ENCODE measurements at places on chromosomes 2 and 18. TPM values are rescaled to one million over a fixed set of nuclear protein-coding genes. Genes with fewer than 3 reads are reported as not detected.

Gene SERPINB3
- total RNA-seq = 0.17 TPM

Gene ABHD3
- total RNA-seq = 6.9 TPM

Gene CTAGE1
- not detected for total RNA-seq

Gene AOX1
- total RNA-seq = 2.4 TPM

Gene MROH2A
- not detected for total RNA-seq

Gene SCG2
- 0.05 TPM for total RNA-seq

Gene EPB41L3
- total RNA-seq = 42.1 TPM

Gene NGEF
- 0.17 TPM for total RNA-seq

DNA sequence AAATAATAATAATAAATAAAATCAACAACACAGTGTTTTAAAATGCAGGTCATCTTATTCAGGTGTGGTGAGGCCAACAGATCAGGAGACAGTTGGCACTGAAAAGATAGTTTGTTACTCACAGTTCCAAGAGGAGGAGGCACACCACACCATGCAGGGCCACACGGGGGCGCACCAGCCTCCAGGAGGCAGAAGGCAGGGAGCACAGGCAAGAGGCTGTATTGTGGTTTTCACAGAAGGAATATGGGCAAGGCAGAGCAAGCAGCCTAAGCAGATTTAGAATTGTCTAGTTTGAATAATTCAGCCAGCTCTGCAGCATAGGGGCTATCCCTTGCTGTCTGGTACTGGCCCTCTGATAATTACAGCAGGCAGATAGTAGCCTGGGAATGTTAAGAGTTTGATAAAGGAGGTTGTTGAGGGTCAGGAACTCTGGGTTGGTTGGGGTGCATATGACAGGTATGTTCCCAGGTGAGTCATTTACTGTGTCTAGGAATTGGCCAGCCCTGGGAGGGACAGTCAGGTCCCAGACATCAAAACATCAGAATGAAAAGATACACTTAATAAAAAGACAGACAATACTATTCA is 31.3 kb downstream of the KIAA2012 start:
- DNase-seq = peak; percentile 59

GRCh38 chr18:35059280-35059927 is 18.2 kb downstream of the MAPRE2 start:
- DNase-seq = no peak

DNA sequence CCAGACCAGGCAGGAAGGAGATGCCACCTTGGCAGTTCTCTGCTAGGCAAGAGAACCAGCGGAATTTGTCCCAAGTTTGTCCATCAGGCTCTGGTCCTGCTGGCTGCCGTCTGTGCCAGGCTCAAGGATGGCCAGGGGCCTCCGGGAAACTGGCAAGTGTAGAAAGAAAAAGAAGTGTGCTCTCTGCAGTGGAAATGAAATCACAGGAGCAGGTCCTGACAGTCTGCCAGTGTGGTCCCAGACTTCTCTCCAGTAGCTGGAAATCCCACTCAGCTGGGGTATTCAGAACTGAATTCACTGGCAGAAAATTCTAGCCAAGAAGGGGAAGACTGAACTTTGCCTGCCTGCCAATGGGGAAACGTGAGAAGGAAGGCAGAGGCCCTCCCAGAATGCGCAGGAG is 91.0 kb downstream of the STPG4 start:
- no peak for DNase-seq

GRCh38 chr2:147865560-147865959 is 20.7 kb downstream of the ACVR2A start:
- DNase-seq = no peak

- DNase-seq = no peak
These were observed 82.1 kb downstream of the UBR3 start for GRCh38 chr2:169909376-169909775.

- no peak for DNase-seq
These were observed 137.1 kb downstream of the MCFD2 start for GRCh38 chr2:46778511-46778910.

DNA sequence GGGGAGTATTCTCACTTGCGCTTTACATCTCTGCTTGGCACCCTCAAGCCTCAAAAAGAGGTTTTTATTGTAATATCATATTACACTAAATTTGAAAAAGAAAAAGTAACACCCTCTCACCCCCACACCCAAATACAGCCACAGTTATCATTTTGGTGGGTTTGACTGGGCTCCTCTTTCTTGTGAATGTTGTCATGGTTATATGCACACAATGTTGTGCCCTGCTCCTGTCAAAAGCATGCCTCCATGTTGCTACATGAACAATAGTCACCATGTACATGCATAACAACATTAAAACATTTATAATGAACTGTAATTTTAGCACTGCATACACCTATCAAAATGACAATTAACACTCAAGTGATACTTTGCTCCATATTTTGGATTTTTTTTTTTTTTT is 100.2 kb downstream of the BCL2L11 start:
- DNase-seq = no peak

DNA sequence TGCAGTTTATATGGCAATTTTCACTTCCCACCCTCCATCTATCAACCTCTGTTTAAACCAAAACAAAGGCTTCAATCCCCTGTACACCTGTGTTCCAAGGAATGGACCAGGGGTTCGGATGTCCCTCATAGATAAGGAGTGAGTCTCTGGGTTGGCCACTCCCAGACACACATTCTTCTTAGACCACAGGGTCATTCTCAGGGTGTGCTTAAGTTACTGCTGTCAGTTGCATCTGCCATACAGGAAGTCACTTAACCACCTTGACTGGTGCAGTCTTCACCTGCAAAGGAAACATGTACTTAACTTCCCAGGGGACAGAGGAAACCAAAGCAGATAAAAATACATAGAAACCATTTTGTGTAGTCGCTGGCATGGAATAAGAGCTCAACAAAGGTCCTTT is 151.0 kb upstream of the NDUFV2 start:
- no peak for DNase-seq

GRCh38 chr2:9818097-9818496 is 25.2 kb upstream of the TAF1B start:
- DNase-seq = no peak

DNA sequence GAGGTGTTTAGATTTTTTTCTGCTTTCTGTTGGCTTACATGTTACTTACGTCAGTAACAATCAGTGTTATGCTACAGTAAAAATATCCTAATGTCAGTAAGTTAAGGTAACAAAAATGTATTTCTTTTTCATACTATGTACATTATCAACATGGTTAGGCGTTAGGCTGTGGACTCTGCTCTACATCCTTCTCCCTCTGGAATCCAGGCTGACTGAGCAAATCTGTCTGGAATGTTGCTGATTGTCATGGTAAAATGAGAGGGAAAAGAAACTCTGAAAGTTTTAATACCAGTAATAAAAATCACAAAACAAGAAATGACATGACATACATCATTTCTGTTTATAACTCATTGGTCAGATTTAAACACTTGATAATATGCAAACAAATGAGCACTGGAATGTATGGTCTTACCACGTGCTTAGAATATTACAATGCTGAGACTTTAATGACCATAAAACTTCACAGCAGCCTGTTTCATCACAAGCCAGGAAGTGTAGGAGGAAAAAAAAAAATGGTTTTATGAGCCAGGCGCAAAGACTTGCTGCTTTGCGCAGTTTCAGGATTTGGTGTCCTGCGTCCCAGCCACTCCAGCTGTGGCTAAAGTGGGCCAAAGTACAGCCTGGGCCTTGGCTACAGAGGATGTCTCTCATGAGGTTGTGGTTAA is 252.4 kb downstream of the FSIP2 start:
- no peak for DNase-seq

DNA sequence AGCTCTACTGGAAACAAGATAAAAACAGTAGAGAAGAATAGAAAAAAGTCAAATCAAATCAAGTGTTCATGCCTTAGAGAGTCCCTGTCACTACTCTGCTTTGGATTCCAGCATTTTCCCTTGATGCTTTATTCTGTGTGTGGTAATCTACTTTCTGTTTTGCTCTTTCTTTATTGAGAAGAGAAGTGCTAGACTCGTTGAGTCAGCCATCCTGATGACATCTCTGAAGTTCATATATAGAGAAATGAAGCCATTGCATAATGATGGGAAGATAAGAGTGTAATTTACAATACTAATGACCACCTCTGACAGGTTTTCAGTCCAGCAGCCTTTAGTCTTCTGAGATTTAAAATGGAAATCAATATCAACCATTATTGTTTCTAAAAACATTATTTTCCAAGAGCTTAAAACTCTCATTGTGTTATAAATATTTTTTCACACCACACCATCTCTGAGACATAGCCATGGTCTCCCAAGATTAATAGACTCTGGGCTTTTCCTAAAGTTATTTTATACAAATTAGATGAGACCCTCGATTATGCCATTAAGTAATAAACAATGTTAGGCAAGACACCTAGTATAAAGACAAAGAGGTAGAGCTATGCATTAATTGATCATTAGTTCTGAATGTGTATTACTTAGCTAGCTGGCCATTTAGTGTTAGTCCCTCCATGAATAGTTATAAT is 679.0 kb upstream of the ACVR2A start:
- DNase-seq = no peak

- DNase-seq = no peak
These were observed 730.2 kb upstream of the SLC39A10 start for GRCh38 chr2:194926873-194927272.

- peak; percentile 48 for DNase-seq
These were observed 291.5 kb upstream of the CCDC68 start for GRCh38 chr18:55250768-55251173.

GRCh38 chr2:32558492-32558891 is 69.4 kb upstream of the TTC27 start:
- DNase-seq = no peak

DNA sequence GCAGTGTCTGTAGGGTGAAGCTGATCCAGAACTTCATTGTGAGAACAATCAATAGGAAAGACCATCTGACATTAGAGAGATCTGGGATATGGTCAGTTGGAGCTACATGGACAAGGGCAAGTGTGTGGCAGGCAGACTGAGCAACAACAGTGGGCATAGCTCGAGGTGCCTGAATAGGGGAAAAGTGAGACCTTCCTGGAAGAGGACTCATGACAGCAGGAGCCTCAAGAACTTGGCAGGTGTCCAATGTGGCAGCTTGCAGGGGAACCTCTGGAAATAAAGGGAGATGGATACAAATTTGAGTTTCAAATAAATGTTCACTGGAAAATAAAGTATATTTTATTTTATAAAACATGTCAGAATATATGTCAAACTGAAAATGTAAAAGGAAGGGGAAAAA is 117.9 kb downstream of the TANC1 start:
- DNase-seq = peak; percentile 61

- DNase-seq = no peak
These were observed 89.2 kb downstream of the EPHA4 start for GRCh38 chr2:221482666-221483455.

DNA sequence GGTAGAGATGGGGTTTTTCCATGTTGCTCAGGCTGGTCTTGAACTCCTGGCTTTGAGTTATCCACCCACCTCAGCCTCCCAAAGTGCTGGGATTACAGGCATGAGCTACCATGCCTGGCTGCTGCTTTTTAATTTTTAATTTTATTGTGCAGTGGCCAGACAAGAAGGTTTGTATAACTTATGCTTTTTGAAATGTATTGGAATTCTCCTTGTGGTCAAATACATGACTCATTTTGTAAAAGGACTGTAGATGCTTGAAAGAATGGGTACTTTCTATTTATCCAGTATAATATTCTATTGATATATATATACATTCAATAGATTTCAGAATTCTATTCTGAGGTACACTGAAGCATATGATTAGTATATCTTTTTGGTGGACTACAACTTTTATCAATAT is 82.6 kb upstream of the ST3GAL5 start:
- no peak for DNase-seq

DNA sequence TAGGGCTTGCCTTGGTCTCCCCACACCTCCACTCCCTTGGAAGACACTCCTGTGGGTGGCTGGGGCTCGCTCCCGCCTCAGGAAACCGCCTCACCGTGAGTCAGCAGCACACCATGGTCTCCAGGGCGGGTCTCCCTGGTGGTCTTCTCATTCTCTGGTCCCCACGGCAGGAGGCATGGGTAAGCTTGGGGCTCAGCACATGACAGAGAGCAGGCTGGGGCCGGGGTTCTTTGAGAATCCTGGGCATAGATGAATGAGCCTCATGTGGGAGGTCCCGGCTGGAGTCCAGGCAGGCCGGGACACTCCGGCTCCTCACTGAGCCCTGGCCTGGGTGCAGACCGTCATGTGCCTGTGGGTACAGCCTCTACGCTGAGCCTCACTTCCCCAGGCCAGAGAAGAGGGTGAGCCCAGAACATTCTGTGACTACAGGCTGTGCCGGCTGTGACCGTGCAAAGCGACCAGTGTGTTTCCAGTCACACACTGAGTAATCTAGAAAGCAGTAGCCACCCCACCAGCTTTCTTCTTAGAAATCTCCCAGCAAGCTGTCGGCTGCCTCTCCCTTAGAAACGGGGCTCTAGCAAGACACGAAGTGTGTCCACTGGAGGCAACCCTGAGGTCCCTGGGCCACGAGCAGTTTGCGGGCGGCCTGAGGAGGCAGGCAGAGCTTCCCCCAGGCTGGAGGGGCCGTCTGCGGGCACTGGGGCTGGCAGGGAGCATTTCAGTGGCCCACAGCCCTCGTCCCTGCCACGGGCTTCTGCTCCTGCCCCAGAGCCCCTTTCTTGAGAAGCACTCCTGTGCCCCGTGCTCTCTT is 93.1 kb downstream of the RHOB start:
- DNase-seq = no peak

- peak; percentile 64 for DNase-seq
These were observed 216.8 kb downstream of the VAPA start for GRCh38 chr18:10130606-10131005.

GRCh38 chr18:58223717-58224424 is 179.8 kb downstream of the NEDD4L start:
- DNase-seq = peak; percentile 97

DNA sequence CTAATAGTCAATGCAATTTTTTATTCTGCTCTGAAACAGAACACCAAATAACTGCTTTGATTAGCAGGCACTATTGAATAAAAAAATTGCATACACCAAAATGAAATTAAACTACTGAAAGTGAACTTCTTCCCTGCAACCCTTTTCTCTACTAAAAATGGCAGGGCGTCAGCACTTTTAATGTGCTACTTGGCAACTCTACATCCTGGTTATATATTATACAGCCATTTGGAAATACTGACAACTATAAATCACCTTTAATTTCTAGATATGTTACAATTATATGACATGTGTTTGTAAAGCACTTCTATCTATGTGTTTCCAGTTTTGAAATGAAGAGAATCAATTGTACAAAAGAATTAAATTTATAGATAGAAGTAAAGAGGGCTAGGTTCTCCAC is 9.9 kb downstream of the NDUFS1 start:
- DNase-seq = no peak

- DNase-seq = peak; percentile 54
These were observed 160.6 kb downstream of the PRKCE start for GRCh38 chr2:45812011-45812500.

- no peak for DNase-seq
These were observed 57.2 kb downstream of the SPTBN1 start for GRCh38 chr2:54513363-54513715.

DNA sequence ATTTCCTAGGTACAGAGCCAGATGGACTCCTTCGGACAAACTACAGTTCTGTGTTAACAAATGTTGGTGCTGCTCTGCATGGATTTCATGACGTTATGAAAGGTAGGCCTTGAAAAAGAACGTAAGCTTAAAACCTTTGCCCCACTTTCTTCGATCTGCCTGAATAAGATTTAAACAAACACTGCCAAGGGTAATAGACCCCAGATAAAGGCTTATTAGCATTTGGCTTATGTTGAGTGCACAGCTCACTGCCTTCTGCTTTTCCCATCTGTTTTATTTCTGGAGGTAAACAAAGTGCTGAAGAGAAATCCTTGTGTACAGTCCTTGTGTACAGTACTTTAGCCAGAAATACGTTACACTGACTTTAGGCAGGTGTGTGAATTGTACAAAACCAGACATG is 50.0 kb upstream of the STON1 start:
- no peak for DNase-seq

Measured in dermis blood vessel endothelial cell (primary cell).